ENCODE measurements at places on chromosomes 7 and 10.

- no peak for DNase-seq
Observed at GRCh38 chr10:121070275-121071070, 219.3 kb downstream of the WDR11 start.

GRCh38 chr7:55965805-55966421, 1.5 kb downstream of the NIPSNAP2 start:
- DNase-seq = no peak

GRCh38 chr7:95871075-95871848, 98.9 kb downstream of the DYNC1I1 start:
- peak; percentile 51 for DNase-seq

- DNase-seq = no peak
Observed at GRCh38 chr7:78768859-78769258, 684.6 kb downstream of the MAGI2 start.

GRCh38 chr10:120177330-120177729, 279.7 kb upstream of the PLPP4 start:
- DNase-seq = no peak

- no peak for DNase-seq
Observed at GRCh38 chr10:61325223-61325960, 127.8 kb downstream of the TMEM26 start.

DNA sequence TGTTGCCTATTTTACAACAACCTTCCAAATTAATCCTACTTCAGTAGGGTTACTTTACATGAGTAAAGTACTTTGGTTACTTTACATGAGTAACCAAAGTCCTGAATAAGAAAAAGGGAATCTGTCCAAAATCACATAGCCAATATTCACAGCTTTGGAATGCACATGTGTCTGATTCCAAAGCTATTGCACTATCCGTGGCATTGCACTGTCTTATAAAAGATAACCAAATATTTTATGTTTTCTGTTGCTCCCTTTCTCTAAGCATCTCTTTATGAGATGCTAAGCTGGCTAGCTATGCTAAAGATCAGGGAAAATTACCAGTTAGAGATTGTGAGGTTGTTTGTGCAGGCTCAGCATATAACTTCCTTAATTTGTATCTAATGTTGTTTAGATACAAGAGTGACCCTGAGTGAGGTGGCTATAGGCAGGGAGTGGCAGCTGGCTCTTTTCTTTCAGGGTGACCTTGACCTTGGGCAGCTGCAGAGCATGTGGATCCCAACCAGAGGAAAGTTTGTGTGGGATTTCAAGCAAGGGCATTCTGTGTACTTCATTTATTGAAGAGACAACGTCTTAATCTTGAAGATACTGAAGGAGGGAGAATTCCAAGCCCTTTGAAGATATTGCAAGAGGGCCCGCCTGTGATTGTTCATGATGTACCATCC, 366.1 kb upstream of the ANKRD30A start:
- no peak for DNase-seq

DNA sequence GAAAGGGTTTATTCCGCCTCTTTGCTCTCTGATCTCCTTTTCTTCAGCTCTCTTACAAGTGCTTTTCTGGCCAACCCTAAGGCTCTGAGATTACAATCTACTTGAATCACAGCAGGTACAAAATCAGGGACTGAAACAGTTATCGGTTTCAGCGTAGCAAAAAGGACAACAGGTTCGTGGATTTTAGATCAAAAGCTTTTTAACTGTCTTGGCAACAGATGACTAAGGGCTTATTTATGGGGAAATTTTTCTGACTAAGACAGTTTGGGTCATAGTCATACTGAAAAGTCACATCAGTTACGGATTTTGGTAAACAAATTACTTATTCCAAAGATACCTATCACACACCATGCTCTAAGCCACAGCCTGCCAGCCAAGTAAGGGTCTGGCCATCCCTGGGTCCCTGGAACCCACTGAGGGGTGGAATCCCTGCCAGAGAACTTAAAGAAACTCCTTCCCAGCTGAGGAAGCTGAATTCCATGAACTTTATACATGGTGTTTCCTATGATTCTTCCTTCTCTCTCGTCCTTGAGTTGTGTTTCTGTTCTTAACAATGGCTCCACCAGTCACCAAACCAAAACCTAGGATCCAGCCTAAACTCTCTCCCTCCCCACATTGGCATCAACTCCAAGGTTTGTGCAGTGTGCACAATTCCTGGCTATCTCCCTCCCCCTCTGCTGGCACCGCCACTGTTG, 169.3 kb downstream of the FAM107B start:
- no peak for DNase-seq

- DNase-seq = no peak
Observed at GRCh38 chr10:22662733-22663330, 51.5 kb downstream of the PIP4K2A start.

DNA sequence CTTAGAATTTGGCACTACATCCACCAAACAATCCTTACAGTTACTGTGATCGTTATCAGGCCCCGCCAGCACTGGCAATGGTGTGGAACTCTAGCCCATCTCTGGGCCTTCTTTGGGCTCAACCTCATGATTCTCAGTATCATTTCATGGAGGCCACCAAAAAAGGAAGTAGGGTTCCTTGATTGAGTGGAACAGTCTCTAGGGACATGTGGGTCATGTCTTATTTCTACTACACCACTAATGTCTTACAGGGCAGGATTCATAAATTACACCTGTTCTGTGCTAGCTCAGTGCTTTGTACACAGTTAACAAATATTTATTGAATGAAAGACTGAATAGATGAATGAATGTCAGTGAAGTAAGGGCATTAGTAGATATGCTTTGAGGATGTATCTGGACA, 53.9 kb downstream of the AP3M1 start:
- DNase-seq = no peak

GRCh38 chr7:151889406-151890354, 12.8 kb upstream of the PRKAG2 start:
- no peak for DNase-seq

All from NCI-H1417 treated with DMSO at 0.1 percent for 48 hours (cell line).